ENCODE measurements at places on chromosomes 5 and 9.

GRCh38 chr5:145856285-145856818 is 16.5 kb downstream of the GRXCR2 start:
- DNase-seq, result peak; percentile 60

GRCh38 chr5:173333925-173334661 is 5.9 kb upstream of the STC2 start:
- DNase-seq, result no peak

DNA sequence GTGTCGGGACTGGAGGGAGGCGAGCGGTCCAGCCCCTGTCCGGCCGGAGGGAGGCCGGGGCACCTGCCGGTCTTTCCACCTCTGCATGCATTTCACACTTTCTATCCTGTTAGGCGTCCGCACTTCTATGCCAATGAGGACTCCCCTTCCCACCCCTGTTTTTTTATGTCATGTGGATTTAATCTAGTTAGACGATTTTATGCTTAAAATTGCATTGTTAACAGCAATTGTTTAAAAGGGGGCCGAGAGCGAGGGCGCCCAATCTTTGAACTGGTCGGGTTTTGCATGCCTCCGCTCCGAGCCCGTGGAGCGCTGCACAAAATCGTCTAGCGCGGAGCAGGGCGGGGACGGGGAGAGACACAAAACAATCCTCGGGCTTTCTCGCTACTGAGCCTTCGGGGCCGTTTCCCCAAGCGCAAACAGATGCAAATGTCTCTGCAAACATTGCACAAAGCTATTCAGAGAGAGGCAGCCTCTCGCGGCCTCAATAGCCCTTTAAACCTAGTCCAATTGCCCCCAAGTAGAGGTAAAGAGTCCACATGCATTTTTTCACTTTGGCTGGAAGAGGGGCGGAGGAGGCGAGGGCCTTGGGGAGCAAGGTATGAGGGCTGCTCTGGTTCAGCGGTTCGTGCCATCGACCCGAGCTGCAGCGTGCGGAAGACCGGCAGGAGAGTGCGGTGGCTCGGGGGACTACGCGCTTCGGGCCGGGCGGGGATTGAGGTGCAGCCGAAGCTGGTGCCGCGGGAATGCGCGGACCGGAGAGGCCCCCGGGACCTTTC is 37.5 kb upstream of the TIFAB start:
- no peak for DNase-seq

DNA sequence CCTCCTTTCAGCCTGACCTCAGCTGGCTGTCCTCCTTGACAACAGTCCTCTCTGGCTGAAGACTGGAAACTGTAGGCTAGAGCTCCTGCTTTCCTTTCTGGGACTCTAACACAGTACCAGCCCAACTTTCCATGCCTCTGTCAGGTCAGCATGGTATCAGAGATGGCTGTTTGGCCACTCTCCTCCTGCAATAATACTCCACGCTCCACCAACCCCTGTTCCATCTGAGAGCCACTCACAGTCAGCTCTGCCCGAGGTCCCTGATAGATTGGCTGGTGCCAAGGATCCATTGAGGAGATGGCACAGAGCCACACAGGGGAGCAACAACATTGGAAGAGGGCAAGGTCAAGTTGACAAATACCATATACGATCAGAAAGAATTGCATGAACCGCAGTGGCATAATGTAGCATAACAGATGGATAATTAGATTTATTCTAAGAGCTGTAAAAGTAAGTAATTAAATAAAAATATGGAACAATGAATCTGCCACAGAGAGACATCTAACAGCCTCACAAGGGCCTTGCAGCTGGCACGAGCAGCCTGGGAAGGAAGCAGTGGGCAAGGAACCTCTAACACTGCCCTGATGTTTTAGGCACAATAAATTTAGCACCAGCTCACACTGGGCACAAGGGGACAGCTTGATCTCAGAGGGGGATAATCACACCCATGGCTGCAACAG is 94.3 kb upstream of the LRRTM2 start:
- no peak for DNase-seq

DNA sequence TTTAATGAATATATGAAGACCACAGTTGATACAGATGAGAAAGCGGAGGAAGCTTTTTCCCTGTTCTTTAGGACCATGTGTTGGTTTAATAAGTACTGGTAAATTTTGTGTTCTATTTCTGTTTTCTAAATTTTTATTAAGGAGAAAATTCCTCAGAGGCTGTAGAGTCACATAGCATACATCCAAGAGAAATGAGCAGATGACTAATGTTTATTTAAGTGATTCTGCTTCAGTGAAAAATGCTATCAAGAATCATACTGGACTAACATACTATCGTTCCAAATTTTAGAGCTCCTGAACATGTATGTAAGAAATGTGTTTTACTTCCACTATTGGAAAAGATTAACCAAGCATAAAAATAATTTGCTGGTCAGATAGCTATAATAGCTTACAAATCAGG is 115.0 kb downstream of the KIAA1958 start:
- DNase-seq, result no peak

DNA sequence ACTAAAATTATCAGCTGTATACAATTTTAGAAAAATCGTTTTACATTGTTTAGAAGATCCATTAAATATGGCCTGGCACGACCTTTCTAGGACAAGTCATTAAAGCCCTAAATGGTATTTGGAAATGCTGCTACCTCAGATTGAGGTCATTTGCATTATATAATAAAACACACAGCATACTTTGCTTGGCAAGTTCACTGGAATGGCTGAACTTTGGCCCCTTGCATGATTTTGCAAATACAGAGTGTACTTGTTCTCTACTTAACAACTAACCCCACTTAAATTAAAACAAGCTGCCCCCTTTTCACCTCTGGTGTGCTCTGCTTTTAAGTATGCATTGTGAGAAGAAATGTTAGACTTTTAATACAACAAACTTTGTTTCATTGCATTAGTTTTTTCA is 860.1 kb downstream of the PTPRD start:
- no peak for DNase-seq

DNA sequence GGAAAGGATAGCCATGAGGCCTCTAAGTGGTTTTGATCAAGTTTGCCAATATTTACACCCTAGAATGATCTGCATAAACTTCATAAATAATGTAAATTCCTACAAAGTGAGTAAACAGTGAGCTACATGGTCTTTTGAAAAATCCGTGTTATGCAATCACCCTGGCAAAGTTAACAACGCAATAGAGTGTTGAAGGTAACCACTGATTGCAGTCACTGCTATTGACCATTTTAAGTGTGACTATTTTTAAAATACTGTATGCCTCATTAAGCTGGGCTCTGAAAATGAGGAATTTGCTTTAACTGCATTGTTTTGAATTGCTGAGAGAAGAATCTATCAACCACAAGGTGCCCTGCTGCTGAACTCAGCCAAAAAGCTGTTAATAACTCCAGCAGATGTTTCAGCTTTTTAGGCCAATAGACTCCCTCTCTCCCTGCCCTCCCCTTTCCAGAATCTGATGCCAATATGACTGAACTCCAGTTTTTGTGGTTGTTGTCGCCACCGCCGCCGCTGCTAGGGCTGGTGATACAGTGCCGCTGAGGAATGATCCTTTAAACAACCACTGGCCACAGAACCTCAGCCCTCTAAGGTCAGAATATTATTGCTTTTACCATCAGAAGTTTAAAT is 35.3 kb upstream of the SMARCA2 start:
- DNase-seq, result no peak

DNA sequence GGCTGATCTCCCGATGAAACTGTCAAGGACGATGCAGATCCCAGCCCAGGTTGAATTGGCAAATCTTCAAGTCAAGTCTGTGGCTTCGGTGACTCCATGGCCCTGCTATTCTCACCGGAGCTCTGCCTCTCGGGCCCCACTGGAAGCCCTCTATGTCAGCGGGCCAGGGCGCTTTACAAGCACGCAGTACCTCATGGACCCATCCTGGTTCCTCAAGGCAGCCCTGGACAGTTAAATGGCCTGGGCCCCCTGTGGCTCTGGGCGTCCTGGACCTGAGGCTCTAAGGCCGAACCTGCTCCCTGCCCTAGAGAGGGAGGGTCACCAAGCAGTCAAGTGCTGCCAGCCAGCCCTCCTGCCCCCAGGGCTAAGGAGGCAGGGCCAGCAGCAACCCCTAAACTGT is 45.3 kb downstream of the STC2 start:
- no peak for DNase-seq

DNA sequence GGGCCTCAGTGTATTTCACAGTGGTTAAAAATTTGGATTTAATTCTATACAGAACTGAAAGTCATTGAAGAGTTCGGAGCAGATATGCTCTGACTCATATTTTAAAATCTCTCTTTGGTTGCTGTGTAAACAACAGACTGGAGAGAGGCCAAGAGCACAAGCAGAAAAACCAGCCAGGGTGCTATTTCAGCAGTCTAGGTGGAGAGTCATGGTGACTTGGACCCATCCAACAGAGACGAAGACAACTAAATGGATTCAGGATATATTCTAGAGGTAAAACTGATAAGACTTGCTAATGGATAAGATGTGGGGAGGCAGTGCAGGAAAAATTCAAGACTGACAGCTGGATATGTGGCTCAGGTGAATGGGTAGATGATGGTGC is 168.9 kb downstream of the MAPKAP1 start:
- no peak for DNase-seq

DNA sequence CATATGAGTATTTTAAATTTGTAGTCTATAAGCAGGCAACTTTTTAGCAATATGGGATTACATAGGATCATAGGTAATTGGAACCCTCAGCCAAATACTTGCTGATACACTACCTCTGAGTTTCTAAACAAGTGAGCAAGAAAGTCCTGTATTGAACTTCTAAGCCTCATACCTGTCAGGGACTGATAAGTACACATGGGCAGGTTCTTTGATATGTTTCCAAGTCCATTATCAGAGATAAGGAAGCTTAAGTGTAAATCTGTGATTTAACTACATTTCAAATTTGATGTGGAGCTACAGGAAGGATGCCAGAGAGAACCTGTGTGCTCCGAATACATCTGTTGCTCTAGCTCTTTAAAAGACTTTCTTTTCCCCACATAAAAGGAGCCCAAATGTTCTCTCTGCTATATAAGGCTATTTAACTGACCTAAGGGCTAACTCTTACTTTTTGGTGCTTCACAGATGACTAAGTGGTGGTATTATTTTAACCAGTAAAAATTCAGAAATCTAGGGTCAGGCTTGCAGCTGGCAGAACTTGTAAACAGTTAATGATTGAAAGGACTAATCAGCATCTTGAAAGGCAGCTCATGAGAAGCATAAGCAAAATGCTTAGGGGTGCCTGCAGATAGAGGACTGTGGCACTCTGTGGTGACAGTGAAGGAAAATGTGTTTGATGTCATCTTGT is 228.6 kb downstream of the NR3C1 start:
- DNase-seq, result no peak

- DNase-seq, result peak; percentile 40
These were observed 95.7 kb downstream of the TTC39B start for GRCh38 chr9:15211160-15211814.

DNA sequence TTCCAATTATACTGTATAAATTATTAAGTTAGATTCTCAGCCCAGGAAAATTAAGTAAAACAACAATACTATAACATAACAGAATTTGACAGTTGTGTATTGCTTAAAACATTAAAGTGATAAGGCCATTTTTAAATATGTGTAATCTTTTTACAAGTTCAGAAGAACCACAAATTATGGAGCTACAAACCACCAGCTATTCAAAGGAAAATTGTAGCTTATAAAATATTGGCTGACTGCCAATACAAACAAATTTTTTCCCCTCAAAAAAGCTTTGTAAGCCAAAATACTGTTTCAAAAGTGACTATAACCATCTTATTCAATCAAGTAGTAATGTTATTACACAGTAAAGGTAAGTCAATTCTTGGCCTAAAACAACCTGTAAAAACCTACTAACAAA is 21.9 kb downstream of the STRBP start:
- no peak for DNase-seq

DNA sequence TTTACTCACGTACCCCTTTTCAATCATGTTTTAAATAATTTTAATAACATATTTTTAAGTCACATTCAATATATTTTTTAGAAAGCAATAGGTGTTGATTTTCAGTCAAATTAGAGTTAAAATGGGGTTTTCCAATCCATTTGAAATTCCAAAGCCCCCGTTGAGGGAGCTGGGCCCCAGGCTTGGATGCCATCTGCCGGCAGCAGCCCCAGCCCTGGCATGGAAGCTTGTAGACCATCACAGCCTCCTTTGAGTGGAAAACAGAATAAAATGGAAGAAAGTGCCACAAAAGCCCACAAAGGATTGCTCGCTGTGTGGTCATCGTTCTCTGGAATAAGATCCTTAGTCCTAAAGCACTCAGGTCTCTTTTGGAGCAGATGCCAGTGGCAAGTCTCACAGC is 81.4 kb downstream of the SEMA5A start:
- no peak for DNase-seq

GRCh38 chr5:140169410-140169809 is 5.6 kb upstream of the CYSTM1 start:
- DNase-seq, result no peak

- no peak for DNase-seq
These were observed 14.9 kb downstream of the XPA start for GRCh38 chr9:97682242-97682641.

- DNase-seq, result peak; percentile 74
These were observed 113.7 kb downstream of the KLHL3 start for GRCh38 chr5:137621861-137622823.

GRCh38 chr5:139298242-139298641 is 4.7 kb downstream of the MATR3 start:
- no peak for DNase-seq

- DNase-seq, result no peak
These were observed 392.5 kb downstream of the KDM4C start for GRCh38 chr9:7150153-7150890.

- no peak for DNase-seq
These were observed 20.5 kb upstream of the OR2K2 start for GRCh38 chr9:111350556-111350955.

GRCh38 chr9:129121483-129121882 is 10.3 kb downstream of the PTPA start:
- no peak for DNase-seq

DNA sequence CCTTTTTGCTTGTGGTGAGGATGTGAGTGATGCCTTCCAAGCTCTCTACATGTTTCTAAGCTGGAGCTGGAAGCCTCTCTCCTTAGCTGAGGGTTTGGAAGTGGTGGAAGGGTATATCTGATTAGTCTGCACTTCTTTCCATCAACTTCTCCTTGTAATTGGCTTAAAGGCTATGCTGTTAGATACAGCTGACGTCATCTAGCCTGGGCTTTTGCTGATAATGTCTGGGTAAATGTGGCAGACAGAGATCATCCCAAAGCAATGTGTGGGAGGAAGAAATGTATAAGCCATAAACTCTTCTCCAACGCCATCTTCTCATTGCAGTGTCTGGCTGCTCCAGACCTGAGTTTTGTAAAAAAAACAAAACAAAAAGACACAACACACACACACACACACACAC is 29.3 kb downstream of the ZNF354C start:
- no peak for DNase-seq

- no peak for DNase-seq
These were observed 12.7 kb upstream of the SLC25A48 start for GRCh38 chr5:135821802-135822201.

GRCh38 chr5:42621662-42622061 is 135.0 kb upstream of the CCDC152 start:
- DNase-seq, result no peak

- peak; percentile 28 for DNase-seq
These were observed 178.7 kb upstream of the FBXL17 start for GRCh38 chr5:108560581-108560980.

Data from left cardiac atrium (tissue), 4 donors.